Upper lobe of right lung (tissue), 1 donor: ENCODE measurements at places on chromosomes 1 and 21.

- H3K4me3 ChIP-seq = no peak overlapping the region
- no peak overlapping the region for H3K27ac ChIP-seq
- no peak for DNase-seq
- no peaks in the 10 kb centered on the region for H3K36me3 ChIP-seq
- H3K27me3 ChIP-seq = no peaks in the 10 kb centered on the region
Observed at GRCh38 chr1:58720680-58721079, 20.8 kb upstream of the MYSM1 start.

DNA sequence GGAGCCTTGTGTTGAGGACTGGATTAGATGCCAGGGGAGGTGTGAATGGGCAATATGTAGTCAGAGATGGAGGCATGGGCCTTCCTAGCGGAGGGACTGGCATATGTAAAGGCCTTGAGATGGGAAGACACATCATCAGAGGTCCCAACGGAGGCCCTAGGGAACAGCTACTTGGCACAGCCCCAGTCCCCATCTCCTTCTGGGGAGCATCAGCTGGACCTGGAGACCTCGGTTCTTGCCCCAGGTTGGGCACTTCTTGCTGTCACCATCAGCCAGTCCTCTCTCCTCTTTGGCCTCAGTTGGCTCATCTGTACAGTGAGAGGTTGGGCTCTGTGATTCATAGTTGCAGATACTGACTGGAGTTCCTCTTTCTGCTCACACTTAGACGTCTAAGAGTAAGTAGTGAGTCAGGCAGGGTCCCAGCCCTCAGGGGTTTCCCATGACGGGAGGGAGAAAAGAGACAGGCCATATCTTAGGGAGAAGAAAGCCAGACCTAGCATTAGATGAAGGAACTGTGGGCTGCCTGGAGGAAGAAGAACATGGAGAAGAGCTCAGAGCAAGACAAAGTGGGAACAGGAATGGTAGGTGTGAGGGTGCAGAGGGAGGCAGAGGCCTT, 3.4 kb upstream of the MARCKSL1 start:
- no peak for DNase-seq
- H3K4me3 ChIP-seq = no peak overlapping the region
- no peak overlapping the region for H3K27ac ChIP-seq
- H3K4me1 ChIP-seq = peaks cover 26% of the 10 kb centered on the region
- H3K27me3 ChIP-seq = no peaks in the 10 kb centered on the region

DNA sequence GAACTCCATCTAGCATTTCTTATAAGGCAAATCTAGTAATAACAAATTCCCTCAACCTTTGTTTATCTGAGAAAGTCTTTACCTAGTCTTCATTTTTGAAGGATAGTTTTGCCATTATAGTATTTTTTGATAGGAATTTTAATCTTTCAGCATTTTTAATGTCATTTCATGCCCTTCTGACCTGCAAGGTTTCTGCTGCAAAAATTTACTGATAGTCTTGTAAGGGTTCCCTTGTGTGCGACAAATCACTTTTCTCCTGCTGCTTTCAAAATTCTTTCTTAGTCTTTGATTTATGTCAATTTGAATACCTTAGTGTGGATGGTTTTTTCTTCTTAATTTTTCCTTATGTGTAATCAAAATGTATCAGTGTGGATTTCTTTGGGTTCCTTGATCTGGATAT, 297.5 kb upstream of the FAM78B start:
- no peak overlapping the region for H3K4me3 ChIP-seq
- H3K36me3 ChIP-seq = no peaks in the 10 kb centered on the region

DNA sequence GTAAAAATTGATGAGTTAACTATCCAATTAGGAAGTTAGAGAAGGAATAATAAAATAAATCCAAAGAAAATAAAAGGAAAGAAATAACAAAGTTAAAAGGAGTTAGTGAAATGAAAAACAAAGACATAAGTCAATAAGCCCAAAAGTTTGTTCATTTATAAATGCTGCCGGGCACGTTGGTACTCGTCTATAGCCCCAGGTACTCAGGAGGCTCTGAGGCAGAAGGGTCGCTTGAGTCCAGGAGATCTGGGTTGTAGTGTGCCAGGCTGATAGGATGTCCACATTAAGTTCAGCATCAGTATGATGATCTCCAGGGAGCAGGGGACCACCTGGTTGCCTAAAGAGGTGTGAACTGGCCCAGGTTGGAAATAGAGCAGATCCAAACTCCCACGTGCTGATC, 35.5 kb upstream of the VANGL1 start:
- no peak for DNase-seq
- no peaks in the 10 kb centered on the region for H3K27me3 ChIP-seq
- H3K4me3 ChIP-seq = no peak overlapping the region
- no peak overlapping the region for H3K27ac ChIP-seq
- no peaks in the 10 kb centered on the region for H3K36me3 ChIP-seq

DNA sequence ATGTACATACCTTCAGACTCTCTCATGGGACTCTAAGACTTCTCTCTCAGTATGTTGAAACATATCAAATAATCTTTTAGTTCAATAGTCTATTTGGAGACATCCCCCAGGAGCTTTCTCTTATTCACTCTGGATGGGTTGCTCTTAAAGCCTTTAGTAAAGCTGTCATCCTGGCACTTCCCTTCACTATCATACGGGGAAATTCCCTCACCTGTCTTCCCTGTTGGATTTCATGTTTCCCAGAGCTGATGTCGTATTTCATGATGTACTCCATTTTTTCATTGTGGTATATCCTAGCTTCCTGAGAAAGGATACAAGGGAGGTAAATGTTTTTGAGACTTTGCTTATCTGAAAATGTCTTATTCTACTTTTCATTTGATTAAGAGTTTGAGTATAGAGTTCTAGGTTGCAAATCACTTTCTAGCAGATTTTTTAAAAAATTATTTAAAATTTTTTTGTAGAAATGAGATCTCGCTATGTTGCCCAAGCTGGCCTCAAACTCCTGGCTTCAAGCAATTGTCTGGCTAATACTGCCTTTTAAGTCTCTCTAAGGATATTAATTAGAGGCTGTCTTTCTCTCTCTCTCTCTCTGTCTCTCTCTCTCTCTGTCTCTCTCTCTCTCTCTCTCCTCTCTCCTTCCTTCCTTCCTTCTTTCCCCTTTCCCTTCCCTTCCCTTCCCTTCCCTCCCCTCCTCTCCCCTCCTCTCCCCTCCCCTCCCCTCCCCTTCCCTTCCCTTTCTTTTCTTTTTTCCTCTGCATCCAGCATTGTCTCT, 17.0 kb upstream of the MACF1 start:
- no peaks in the 10 kb centered on the region for H3K27me3 ChIP-seq
- no peaks in the 10 kb centered on the region for H3K36me3 ChIP-seq
- DNase-seq = no peak
- peaks cover 70% of the 10 kb centered on the region for H3K4me1 ChIP-seq
- no peak overlapping the region for H3K27ac ChIP-seq

GRCh38 chr1:9882296-9882944, 27.6 kb downstream of the CTNNBIP1 start:
- no peak overlapping the region for H3K4me3 ChIP-seq
- no peak for DNase-seq
- no peaks in the 10 kb centered on the region for H3K36me3 ChIP-seq
- H3K4me1 ChIP-seq = no peaks in the 10 kb centered on the region
- H3K27ac ChIP-seq = no peak overlapping the region

- no peaks in the 10 kb centered on the region for H3K27me3 ChIP-seq
- DNase-seq = no peak
- H3K36me3 ChIP-seq = no peaks in the 10 kb centered on the region
Observed at GRCh38 chr1:212167098-212167497, 118.1 kb upstream of the PPP2R5A start.

- no peak for DNase-seq
- H3K4me1 ChIP-seq = peaks cover 51% of the 10 kb centered on the region
Observed at GRCh38 chr1:1842360-1843146, 48.3 kb downstream of the GNB1 start.

DNA sequence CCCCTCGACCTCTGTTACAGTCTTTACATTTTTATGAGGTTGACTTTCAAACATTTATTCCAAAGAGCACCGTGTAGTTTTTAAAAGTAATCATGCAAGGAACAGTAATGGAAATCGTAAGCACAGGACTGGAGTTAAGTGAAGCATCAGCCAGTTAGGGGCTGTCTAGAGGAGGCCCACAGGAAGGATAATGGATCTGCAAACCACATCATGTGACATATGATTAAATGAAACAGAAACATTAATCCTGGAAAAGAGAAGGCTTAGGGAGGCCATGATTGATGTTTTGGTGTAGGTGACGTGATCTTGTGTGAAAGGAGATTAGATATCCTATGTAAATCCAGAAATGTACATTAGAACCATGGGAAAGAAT, 25.0 kb downstream of the RGS7 start:
- no peak for DNase-seq
- H3K27me3 ChIP-seq = no peaks in the 10 kb centered on the region
- no peaks in the 10 kb centered on the region for H3K36me3 ChIP-seq
- no peak overlapping the region for H3K27ac ChIP-seq
